ENCODE measurements at places on chromosomes 11 and 22. TPM values are rescaled to one million over a fixed set of nuclear protein-coding genes. Genes with fewer than 3 reads are reported as not detected.
A peak's percentile ranks its signal among the peaks of the same experiment; 100 is the strongest.

- DNase-seq = no peak
Observed at GRCh38 chr11:72179804-72180396, 12.0 kb upstream of the FOLR1 start.

- no peak for DNase-seq
Observed at GRCh38 chr11:17314232-17314547, 37.4 kb upstream of the NCR3LG1 start.

- no peak for DNase-seq
Observed at GRCh38 chr22:37353839-37354238, 71.5 kb downstream of the CYTH4 start.

GRCh38 chr11:69945157-69945556, 125.9 kb upstream of the FGF3 start:
- no peak for DNase-seq

DNA sequence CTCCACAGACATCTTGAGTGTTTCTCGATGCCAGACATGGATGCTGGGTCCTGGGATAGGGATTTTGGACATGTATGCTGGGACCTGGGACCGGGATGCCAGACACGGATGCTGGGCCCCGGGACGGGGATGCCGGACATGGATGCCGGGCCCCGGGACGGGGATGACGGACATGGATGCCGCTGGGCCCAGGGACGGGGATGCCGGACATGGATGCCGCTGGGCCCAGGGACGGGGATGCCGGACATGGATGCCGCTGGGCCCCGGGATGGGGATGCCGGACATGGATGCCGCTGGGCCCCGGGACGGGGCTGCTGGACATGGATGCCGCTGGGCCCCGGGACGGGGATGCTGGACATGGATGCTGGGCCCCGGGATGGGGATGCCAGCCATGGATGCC, 97.1 kb upstream of the NNMT start:
- no peak for DNase-seq

- DNase-seq = no peak
Observed at GRCh38 chr22:41028841-41029240, 63.6 kb upstream of the EP300 start.

DNA sequence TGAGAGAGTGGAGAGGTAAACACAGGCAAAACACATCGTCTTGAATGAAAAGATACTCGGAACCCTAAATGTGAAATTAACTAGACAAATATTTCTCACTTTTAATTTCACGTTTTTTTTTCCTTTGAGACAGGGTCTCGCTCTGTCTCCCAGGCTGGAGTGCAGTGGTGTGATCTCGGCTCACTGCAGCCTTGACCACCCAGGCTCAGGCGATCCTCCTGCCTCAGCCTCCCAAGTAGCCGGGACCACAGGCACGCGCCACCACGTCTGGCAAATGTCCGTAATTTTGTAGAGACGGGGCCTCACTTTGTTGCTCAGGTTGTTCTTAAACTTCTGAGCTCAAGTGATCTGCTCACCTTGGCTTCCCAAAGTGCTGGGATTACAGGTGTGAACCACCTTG, 7.4 kb upstream of the SHANK3 start:
- DNase-seq = no peak

DNA sequence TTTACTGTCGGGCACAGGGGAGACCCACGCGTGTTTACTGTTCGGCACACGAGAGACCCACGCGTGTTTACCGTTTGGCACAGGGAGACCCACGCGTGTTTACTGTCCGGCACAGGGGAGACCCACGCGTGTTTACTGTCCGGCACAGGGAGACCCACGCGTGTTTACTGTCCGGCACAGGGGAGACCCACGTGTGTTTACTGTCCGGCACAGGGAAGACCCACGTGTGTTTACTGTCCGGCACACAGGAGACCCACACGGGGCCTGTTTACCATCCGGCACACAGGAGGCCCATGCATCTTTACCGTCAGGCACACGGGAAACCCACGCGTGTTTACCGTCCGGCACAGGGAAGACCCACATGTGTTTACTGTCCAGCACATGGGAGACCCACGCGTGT, 525.1 kb downstream of the BRD1 start:
- no peak for DNase-seq

- peak; percentile 93 for DNase-seq
Observed at GRCh38 chr22:21942407-21943343, 10.0 kb downstream of the PPM1F start.

- no peak for DNase-seq
Observed at GRCh38 chr11:67344264-67344663, 9.1 kb downstream of the POLD4 start.

- DNase-seq = no peak
Observed at GRCh38 chr11:27287205-27287604, 75.8 kb downstream of the CCDC34 start.

DNA sequence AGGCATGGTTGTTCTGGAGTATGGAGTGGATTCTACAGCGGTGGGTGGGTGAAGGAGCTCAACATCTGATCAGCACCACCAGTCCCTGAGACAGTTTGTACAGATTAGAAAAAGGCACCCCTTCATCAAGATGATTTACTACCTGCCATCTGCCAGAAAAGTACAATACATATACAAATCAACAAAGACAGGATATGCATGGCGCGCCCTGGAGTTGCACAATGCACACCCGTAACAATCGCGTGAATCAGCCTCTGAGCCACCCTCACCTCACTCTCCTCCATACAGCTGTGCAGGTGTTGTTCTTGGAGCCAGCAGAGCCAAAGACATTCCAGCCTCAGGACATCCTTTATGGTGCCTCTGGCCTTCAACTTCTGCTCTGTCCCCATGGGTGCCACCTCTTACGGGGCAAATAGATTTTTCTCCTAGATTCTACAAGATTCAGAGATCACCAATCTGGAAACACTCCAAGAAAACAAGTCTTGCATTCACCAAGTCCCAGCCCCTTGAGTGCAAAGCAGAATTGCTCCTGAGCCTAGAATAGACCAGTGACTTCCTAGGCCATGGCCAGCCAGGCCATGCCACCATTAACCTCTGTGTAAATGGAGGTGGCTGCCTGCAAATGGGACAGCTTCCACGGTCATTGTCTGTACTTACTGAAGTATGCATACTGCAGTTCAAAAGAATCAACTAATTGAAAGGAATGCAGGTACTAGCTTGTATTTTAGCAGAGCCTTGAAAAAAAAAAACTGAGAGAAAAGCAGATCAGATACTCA, 490.9 kb downstream of the SOX6 start:
- no peak for DNase-seq

DNA sequence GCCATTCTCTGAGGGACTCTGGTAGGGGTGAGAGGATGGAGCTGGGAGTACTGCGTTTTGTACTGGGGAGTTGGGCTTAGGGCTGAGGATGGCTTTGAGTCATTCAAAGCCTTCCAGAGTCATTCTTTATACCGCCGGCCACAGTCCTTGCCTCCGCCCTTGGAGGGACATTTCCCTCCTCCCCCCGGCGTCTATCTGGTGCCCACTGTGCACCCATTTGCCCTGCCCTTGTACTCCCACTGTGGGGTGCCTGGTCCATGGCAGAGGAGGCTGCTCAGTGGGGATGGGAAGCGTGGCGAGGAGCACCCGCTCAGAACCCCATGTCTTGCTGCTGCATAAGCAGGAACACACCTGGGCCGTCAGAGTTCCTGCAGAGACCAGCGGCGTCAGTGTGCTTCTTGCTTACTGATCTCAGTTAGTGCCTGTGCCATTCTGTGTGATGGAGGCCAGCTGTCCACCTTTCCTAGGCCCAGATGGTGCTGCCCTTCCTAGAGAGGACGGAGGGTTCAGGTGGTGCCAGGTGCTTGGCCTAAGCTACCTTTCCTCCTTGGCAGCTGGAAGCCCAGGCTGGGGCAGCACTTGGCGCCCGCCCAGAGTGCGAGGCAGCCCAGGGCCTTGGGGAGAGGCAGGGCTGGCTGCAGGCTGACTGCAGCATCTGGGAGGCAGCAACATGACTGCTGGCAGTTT, 23.3 kb upstream of the TMEM191C start:
- DNase-seq = peak; percentile 23

DNA sequence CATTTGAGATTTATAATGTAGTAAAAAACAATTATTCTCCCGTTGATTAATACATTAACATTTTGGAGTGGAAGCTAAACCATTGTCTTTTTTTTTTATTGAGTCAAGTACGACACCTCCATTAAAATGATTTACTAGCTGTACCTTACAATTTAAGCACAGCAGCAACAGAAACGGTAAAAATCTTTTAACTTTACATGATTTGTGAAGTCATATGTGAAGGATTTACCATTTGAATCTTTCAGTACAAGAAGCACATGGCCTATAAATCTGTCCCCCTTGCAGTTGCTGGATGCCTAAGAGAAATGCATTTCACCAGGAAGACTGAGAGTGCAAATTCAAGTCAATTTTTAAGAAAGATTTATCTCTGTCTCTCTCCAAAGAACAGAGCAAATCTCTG, 324.6 kb downstream of the CADM1 start:
- no peak for DNase-seq

- DNase-seq = no peak
Observed at GRCh38 chr22:25419247-25420113, 145.0 kb upstream of the GRK3 start.

DNA sequence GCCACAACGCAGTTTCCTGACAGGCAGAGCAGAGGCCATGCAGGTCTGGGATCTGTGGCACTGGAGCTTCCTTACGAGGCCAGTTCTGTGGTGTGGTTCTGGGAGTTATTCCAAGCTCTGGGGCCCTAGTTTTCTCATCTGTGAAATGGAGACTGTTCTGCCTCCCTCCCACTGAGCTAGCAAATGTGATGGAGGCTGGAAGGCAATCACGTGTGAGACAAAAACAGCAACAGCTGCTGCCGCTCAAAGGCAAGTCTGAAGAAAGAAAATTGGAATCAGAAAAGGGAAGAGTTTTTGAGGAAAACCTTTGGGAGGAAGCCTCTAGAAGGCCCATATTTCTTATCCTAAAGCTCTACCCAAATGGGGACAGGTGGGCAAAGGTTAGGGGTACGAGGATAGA, 8.3 kb upstream of the RIC3 start:
- no peak for DNase-seq

GRCh38 chr11:118909619-118910308, 16.0 kb downstream of the BCL9L start:
- no peak for DNase-seq

Gene PNPLA5
- total RNA-seq = not detected

Gene BEST1
- total RNA-seq = 1.3 TPM

Gene EXPH5
- 2.5 TPM for total RNA-seq

Gene WNT7B
- not detected for total RNA-seq

Gene DGCR8
- total RNA-seq = 15.4 TPM

Gene DAGLA
- 4.2 TPM for total RNA-seq

Gene OR52D1
- not detected for total RNA-seq

Gene RTN4RL2
- total RNA-seq = 1.9 TPM

Gene ZNF215
- 0.22 TPM for total RNA-seq

All from Right ventricle myocardium superior (tissue), 1 donor.